Activated B cell treated with CpG ODN at 0.5 μM for 24 hours (primary cell): ENCODE measurements at places on chromosomes 13 and 19. TPM values are rescaled to one million over a fixed set of nuclear protein-coding genes. Genes with fewer than 3 reads are reported as not detected.

NAPSA gene
- 1.4 and 2.4 TPM in 2 replicates for total RNA-seq

UGGT2 gene
- total RNA-seq = 4.9 and 6.5 TPM in 2 replicates

GPATCH1 gene
- 12.8 and 13.0 TPM in 2 replicates for total RNA-seq

MCEMP1 gene
- not detected in 2 replicates for total RNA-seq

FFAR2 gene
- total RNA-seq = not detected in 2 replicates

F10 gene
- total RNA-seq = not detected in 2 replicates

OR7C2 gene
- not detected in 2 replicates for total RNA-seq

MEIS3 gene
- not detected in 2 replicates for total RNA-seq

ZNF440 gene
- 17.7 and 18.5 TPM in 2 replicates for total RNA-seq

CXCL17 gene
- not detected in 2 replicates for total RNA-seq

PRR20C gene
- not detected in 2 replicates for total RNA-seq

ZNF714 gene
- 11.1 and 12.5 TPM in 2 replicates for total RNA-seq

ZNF615 gene
- total RNA-seq = 9.1 and 13.5 TPM in 2 replicates

ELSPBP1 gene
- not detected in 2 replicates for total RNA-seq

HSD17B14 gene
- 2.6 and 2.8 TPM in 2 replicates for total RNA-seq

GRIN3B gene
- 0.11 TPM in 1 of 2 replicates, not detected in the other for total RNA-seq

RGL3 gene
- total RNA-seq = 0.32 and 0.33 TPM in 2 replicates

KRTDAP gene
- total RNA-seq = not detected in 2 replicates

LNX2 gene
- 6.1 and 7.1 TPM in 2 replicates for total RNA-seq

DLL3 gene
- 0.53 and 0.73 TPM in 2 replicates for total RNA-seq

ZNF681 gene
- 5.5 and 8.3 TPM in 2 replicates for total RNA-seq

ATF5 gene
- 198 and 199 TPM in 2 replicates for total RNA-seq

N4BP2L1 gene
- total RNA-seq = 23.0 and 24.3 TPM in 2 replicates

ZNF835 gene
- total RNA-seq = 5.5 and 5.7 TPM in 2 replicates

ZSCAN1 gene
- total RNA-seq = not detected in 2 replicates

MYBPC2 gene
- 1.1 and 1.4 TPM in 2 replicates for total RNA-seq

FFAR1 gene
- total RNA-seq = 5.1 and 6.0 TPM in 2 replicates

VWA8 gene
- 16.5 and 21.7 TPM in 2 replicates for total RNA-seq

LHB gene
- total RNA-seq = not detected in 2 replicates

CYP4F8 gene
- total RNA-seq = not detected in 2 replicates

COLGALT1 gene
- 69.2 and 80.3 TPM in 2 replicates for total RNA-seq

PDE4A gene
- total RNA-seq = 6.6 and 8.6 TPM in 2 replicates

SRRM5 gene
- total RNA-seq = 0.29 and 0.42 TPM in 2 replicates

FAM124A gene
- total RNA-seq = 0.07 TPM in 1 of 2 replicates, not detected in the other

SMIM44 gene
- not detected in 2 replicates for total RNA-seq

ZNF574 gene
- 27.7 and 29.6 TPM in 2 replicates for total RNA-seq
